ENCODE measurements at places on chromosomes 4 and X. TPM values are rescaled to one million over a fixed set of nuclear protein-coding genes. Genes with fewer than 3 reads are reported as not detected.

DNA sequence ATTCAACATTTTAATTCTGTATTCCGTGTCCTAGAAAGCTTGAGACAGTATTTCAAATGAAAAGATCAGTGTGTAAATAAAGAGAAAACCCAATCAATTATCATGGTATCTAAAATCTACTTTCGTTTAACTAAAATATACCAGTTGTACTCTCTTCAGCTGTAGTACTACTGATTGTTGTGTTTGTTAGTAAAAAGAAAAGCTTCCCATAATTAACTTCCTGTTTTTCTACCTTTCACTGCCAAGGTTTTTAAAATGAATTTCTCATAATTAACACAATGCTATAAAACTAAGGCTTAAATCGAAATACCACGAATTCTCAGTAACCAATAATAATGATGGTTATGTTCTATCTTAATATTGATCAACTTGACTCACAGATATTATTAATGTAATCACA, 37.4 kb downstream of the PPP3CA start:
- DNase-seq = no peak

DNA sequence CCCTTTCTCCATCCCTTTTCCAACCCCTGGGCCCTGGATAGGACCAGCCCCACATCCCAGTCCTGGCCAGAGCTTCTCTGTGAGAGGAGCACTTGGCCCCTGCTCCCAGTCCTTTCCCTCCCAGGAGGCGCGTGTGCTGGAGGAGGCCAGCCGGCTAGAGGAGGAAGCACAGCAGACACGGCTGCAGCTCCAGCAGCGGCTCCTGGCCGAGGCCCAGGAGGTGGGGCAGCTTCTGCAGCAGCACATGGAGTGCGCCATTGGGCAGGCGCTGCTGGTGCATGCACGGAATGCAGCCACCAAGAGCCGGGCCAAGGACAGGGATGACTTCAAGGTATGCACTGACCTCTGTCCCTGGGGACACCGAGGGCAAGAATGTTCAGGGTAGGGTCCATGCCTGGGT, 87.5 kb downstream of the EVC start:
- DNase-seq = no peak

GRCh38 chr4:23909671-23910070, 19.8 kb upstream of the PPARGC1A start:
- DNase-seq = no peak

DNA sequence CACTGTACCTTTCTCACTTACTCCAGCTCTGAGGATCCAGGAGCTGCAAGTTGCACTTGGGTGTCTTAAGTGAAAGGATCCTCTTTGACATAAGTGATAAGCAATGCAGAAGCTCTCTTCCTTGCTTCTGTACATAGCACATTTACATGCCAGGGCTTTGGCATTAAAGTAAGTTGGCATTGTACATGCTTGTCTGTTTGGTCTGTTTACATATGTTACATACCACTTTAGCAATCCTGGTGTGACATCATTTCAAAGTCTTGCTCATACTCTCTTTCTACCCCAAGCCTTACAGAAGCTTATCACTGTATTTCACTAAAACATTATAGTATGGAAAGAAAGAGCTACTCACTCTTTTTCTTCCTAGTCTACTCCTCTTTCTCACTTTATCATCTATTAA, 2548.3 kb downstream of the ARAP2 start:
- DNase-seq = no peak

- DNase-seq = no peak
Observed at GRCh38 chr4:186545436-186545835, 9.9 kb downstream of the MTNR1A start.

- no peak for DNase-seq
Observed at GRCh38 chr4:162509333-162509732, 345.5 kb upstream of the FSTL5 start.

GRCh38 chr4:48343035-48343434, 1.7 kb downstream of the SLAIN2 start:
- no peak for DNase-seq

- no peak for DNase-seq
Observed at GRCh38 chrX:74234818-74235217, 69.2 kb upstream of the ZCCHC13 start.

DNA sequence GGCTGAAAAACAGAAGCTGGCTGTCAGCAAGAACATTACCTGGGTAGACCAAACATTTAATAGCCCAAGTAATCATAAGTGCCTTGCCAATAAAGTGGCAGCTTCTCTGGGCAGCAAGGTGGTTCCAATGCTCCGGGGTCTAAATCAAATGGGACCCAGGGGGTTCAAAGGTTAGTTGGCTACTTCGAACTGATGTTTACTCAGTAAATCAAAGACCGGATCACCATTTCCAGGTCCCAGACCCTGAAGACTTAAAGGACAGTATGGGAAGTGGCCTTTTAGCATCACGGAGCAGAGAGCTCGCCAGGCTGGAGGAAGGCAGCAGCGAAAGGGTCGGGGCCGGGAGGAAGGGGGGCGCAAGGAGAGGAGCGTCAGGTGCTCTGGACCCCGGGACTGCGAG, 1.0 kb downstream of the SH3KBP1 start:
- DNase-seq = no peak

GRCh38 chr4:20544645-20545044, 155.6 kb upstream of the PACRGL start:
- no peak for DNase-seq

GRCh38 chr4:38804654-38805295, at the start of gene TLR1:
TSS of gene TLR1 (minus strand) at chr4:38804791. CDS start at chr4:38798831, 5,960 bp downstream.
- no peak for DNase-seq

DNA sequence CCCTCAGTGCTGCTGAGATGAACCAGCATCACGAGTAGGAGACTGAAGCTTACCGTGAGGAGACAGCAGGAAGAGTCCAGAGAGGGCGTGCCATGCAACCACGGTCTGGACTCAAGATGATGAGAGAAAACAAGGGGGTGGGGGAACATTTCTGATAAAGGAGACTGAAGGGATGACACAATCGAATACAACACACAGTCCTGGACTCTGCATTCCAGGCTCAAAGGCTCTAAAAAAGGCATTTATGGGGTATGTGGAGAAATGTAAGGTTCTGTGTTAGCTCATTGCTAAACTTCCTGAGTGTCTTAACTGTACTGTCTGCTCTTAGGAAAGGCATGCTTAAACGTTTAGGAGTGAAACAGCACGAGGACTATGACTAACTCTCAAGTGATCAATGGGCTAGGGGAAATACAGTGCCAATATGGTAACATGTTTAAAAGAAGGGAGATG, 20.6 kb upstream of the IRAK1 start:
- no peak for DNase-seq

- DNase-seq = no peak
Observed at GRCh38 chrX:8919801-8920200, 114.1 kb downstream of the FAM9B start.

DNA sequence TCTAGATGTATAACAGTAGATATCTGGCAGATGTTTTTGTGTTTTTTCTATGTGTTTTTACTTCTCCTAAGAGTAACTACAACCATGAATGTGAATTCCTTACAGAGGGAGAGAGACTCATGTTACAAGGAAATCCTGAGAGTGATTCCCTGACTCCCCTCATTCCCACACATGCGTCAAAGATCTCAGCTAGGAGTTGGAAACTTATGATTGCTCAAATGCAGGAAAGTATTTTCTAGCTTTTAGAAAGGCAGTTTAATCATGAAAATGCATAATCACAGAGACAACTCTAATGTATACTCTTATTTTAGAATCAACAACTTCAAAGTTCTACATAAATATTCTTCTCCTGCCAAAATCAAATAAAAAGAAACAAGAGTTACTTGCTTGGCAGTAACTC, 121.8 kb downstream of the PDE5A start:
- DNase-seq = no peak

GRCh38 chrX:71604141-71604540, 14.2 kb downstream of the CXCR3 start:
- no peak for DNase-seq

- no peak for DNase-seq
Observed at GRCh38 chr4:183738081-183738673, 79.1 kb downstream of the TRAPPC11 start.

DNA sequence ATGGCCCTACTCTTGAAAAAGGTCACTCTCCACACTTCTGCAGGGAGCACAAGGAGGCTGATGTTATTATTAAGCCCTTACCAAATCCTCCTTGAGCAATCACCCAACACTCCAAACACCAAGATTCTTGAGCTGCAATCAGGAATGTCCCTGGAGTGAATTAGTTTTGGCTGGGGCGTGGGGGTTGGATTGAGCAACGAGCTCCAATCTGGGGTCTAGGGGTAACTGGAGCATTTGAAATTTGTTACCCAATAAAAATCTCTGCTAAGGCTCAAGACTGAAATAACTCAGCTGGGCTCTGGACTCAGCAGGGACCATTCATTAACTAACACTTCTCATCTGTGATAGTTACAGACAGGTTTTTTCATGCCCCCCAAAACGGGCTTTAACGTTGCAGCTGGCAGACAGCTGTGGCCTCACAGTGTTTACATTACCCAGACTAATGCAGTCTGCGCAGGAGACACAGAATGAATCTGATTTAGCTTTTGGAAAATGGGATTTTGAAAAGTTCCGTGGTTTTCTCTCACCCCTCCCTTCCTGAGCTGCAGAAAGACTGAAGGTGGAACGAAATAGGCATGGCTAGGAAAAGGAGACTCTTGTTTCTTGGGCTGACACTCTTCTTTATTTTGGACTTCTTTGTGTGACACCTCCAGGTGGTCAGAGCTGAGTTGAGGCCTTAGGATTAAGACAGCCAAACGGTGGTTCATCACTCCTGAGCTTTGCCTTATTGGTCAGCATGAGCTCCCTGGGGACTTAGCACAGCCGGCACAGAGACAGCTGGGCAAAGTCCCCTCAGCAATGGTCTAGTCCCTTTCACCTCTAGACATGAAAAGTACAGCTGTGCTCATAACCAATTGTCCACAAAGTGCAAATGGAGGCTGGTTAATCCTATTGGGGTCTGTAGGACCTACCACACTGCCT, 26.6 kb downstream of the PLAC1 start:
- no peak for DNase-seq

GRCh38 chr4:85416094-85416493, 58.9 kb upstream of the ARHGAP24 start:
- no peak for DNase-seq

- DNase-seq = no peak
Observed at GRCh38 chr4:187075514-187075913, 351.9 kb upstream of the FAT1 start.

GRCh38 chrX:9464435-9465371, at the start of gene TBL1X:
TSS of gene TBL1X (plus strand) at chrX:9465058. CDS start at chrX:9653587, 188,529 bp downstream.
- no peak for DNase-seq

DNA sequence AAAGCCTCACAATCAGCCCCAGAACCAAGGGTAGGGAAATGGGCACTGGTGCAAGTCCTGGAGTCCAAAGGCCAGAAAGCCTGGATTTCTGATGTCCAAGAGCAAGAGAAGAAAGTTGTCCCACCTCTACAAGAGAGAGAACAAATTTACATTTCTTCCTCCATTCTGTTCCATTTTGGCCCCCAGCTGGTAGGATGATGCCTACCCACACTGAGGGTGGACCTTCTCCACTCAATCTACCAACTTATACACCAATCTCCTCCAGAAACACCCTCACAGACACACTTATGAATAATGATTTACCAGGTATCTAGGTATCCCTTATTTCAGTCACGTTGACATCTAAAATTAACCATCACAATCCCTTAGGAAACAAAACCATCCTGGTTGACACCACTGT, 367.8 kb upstream of the GRIA3 start:
- no peak for DNase-seq

DNA sequence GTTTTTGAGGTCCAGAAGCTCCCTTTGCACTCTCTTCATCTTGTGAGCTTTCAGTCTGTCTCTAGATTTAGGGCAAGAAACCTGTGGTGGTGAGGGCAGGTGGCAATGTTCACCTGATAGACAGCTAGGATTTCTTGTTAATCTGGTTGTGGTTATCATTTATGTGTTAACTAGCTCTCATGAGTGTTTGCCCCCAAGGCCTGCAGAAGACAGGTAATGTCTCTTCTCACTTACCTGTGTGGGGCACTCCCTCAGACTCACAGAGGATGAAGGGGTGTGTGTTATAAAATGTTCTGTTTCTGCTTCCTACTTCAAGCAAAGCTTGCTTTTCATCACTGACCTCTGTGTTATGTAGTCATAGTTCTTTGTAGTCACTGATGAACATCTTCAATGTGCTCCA, 17.8 kb downstream of the EGF start:
- DNase-seq = no peak

- DNase-seq = no peak
Observed at GRCh38 chr4:8157944-8158709, 486 bp downstream of the ABLIM2 start.

- no peak for DNase-seq
Observed at GRCh38 chr4:146182443-146182842, 6.9 kb downstream of the LSM6 start.

Gene DNAAF6
- total RNA-seq = not detected

Gene TMEM271
- not detected for total RNA-seq

Gene MAMLD1
- 0.56 TPM for total RNA-seq

Gene C1GALT1C1
- total RNA-seq = 31.4 TPM

Gene ATP5ME
- total RNA-seq = 265 TPM

Gene FAM149A
- total RNA-seq = 6.7 TPM

Gene HMX1
- not detected for total RNA-seq

Gene TRIM2
- total RNA-seq = 17.7 TPM

Gene IDUA
- total RNA-seq = 8.9 TPM

Data from right atrium auricular region (tissue), 2 donors.